ENCODE measurements at places on chromosomes 6 and 20.

DNA sequence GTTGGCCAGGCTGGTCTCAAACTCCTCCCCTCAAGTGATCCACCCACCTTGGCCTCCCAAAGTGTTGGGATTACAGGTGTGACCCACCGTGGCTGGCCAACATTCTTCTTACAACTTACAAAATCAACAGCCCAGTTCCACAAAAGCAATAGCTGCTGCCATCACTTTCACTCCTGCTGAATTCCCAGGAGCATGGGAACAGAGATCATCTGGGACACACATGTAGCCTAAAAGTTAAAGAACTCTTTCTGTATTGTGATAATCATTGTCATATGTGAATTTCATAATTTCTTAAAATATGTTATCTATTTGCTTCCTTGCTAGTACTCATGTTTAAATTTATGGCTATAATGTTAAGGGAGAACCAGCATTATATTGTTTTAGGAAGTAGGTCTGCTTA is 51.7 kb downstream of the NCOA6 start:
- DNase-seq: no peak

GRCh38 chr6:16296061-16296670 is 57.8 kb downstream of the GMPR start:
- DNase-seq: peak; percentile 49

- no peak for DNase-seq
These were observed 95.0 kb downstream of the SCML4 start for GRCh38 chr6:107729098-107729497.

- no peak for DNase-seq
These were observed 33.1 kb upstream of the SEC63 start for GRCh38 chr6:107991061-107991460.

DNA sequence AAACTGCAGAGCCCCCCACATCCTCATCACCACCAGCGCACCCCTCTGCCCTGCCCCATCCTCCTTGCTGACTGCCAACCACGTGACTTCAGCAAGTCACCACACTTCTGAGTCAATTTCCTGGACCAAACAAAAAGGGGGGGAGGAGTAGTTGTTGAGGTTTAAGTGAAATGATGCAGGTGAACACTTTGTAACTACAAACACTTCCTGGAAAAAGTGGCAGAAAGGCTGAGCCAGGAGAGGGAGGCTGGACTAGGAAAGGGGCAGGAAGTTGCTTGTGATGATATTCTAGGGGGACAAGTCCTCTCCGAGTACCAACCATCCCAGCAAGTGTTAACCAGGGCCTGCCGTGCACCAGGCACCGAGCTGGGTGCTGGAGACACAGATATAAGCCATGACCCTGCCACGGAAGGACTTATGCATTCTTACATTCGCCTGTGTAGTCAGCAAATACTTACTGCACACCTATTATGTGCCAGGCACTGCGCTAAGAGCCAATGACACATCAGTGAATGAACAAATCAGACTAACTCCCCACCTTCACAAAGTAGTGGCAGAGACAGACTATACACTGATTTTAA is 67.3 kb downstream of the PREX1 start:
- no peak for DNase-seq

DNA sequence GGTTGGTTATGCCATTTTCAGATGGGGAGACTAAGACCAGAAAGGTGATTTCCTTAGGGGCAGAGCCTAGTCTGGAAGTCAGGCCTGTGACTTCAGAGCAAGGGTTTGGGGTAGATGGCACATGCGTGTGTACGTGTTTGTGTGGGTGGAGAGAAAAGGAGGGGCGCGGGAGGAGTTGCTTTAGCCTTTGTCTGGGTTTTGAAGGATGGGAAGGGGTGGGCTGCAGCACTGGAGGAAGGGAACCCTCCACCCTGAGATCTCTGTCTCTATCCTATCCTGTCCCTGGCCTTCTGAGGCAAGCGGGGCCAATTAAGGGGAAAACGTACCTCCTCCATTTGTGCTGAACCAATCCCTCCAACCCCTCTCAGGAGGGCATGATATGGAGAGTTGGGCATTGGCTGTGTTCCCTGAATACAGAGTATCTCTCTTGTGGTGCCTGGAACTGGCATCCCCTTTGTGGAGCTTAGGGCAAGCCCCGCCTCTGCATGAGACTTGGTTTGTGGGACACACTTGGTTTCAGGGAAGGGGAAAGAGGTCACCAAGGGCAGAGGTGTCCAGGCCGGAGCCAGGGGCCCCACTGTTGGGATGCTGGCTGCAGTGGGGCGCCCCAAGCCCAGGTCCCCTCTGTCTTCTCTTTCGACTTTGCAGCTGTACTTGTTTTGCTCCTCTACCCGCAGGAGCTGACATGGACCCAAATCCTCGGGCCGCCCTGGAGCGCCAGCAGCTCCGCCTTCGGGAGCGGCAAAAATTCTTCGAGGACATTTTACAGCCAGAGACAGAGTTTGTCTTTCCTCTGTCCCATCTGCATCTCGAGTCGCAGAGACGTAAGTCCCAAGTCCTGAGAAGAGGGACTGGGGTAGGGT is at the start of gene DBNDD2:
DBNDD2 (plus strand) TSS at position 507 of the 863 bp plus-strand sequence; CDS start at position 686, 179 bp downstream.
- DNase-seq: peak; percentile 65

- DNase-seq: no peak
These were observed 37.0 kb downstream of the BICRAL start for GRCh38 chr6:42818878-42819277.

All from anterior cingulate cortex (tissue), 58 donors.